ENCODE measurements at places on chromosomes 7 and 10.

GRCh38 chr7:105647591-105647990, 66.3 kb upstream of the EFCAB10 start:
- no peak for DNase-seq

- DNase-seq = no peak
Observed at GRCh38 chr10:132904814-132905649, 37.3 kb downstream of the CFAP46 start.

DNA sequence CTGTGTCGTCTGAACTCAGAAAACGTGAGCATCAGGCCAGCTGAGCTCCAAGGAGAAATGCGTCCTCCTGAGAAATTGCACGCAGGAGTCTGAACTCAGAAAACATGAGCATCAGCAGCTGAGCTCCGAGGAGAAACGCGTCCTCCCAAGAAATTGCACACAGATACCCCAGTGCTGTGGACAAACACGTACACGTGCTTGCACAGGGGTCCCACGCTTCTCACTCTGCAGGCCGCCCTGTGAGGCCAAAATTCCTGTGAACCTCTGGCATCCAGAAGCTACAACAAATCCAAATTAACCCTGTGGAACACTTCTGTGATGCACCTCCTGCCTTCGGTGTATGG, 133.8 kb downstream of the WDR37 start:
- no peak for DNase-seq

GRCh38 chr10:77448226-77448625, 189.4 kb downstream of the KCNMA1 start:
- no peak for DNase-seq

- DNase-seq = no peak
Observed at GRCh38 chr10:132967540-132967939, 25.2 kb upstream of the CFAP46 start.

- DNase-seq = peak; percentile 70
Observed at GRCh38 chr7:44637788-44638594, 31.6 kb downstream of the OGDH start.

DNA sequence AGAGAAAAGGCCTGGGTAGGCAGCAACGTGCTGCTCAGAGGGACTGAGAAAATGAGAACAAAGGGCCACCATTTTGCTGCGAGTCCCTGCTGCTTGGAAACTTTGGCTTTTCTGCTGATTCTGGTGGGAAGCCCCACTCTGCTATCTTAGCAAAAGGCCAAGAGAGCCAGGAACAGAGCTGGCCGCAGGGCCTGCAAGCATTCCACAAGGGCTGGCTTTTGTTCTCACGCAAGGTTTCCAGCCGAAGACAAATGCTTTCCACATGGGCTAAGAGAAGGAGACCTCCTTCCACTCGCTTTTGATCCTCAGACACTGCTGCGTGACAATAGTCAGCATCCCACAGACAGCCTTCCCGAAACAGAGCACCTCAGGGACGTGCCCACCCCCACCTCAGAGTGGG, 163.1 kb downstream of the ARHGAP12 start:
- no peak for DNase-seq
